HFFc6 (cell line): ENCODE measurements at places on chromosomes 7 and 10.

- DNase-seq = peak; percentile 50
These were observed 48.7 kb upstream of the LOXL4 start for GRCh38 chr10:98316661-98317060.

- peak; percentile 8 for DNase-seq
These were observed 100.1 kb downstream of the HIP1 start for GRCh38 chr7:75638594-75639070.

GRCh38 chr10:10489805-10490571 is 527.7 kb upstream of the CELF2 start:
- no peak for DNase-seq

DNA sequence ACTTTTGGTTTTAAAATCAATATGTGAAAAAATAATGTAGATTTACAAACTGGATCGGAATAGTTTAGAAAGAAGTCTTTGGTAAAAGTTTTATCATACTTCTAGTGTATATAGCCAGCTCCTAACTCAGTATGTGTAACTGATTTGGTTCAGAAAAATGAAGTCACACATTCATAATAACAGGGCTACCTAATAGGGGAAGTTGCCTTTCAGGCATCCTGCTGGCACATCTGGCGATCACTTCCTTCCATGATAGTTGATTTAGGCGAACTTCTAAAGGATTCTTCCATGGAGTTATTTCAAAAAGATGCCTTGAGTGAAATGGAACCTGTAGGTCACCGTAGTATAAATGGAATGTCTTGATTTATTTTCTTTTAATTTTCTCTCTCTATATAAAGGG is 69.1 kb downstream of the SHH start:
- DNase-seq = no peak

GRCh38 chr10:42924484-42924883 is 141.9 kb downstream of the BMS1 start:
- no peak for DNase-seq

GRCh38 chr10:1472178-1472958 is 265.0 kb downstream of the ADARB2 start:
- no peak for DNase-seq

- no peak for DNase-seq
These were observed 196.8 kb downstream of the RNLS start for GRCh38 chr10:88386204-88386788.

GRCh38 chr10:18333621-18334020 is 193.4 kb downstream of the CACNB2 start:
- no peak for DNase-seq

DNA sequence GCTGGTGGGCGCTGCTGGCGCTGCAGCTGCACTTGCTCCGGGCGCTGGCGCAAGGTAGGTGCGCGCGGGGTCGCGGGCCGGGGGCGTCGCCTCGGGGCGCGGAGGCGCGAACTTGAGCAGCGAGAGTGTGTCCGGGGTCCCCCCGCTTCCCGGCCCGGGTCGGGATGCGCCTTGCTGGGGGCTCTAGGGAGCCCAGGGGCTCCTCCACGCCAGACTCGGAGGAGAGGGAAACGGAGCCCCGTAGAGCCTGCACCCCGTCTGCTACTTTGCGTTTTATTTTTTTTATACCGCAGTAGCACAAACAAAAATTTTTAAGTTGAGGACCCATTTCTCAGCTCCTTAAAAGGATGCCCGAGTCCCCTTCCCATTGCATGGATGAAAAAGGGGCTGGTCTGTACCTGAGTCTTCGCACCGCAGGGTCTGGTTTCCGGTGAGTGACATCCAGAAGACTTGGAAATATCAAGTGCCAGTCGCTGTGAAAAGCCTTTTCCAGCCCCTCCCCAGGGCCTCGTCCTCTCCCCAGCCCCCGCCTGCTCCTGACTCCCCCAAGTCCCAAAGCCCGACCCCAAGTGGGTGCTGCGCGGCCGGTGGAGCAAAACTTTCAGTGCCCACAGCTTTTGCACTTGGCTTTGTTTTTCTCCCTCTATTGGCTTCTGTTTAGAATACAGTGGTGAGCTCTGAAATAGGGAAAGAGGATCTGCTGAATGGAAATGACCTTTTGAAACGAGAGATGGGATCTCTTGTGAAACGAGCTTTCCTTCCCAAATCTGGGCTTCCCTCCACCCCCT is 973 bp downstream of the SDK1 start:
- DNase-seq = no peak

DNA sequence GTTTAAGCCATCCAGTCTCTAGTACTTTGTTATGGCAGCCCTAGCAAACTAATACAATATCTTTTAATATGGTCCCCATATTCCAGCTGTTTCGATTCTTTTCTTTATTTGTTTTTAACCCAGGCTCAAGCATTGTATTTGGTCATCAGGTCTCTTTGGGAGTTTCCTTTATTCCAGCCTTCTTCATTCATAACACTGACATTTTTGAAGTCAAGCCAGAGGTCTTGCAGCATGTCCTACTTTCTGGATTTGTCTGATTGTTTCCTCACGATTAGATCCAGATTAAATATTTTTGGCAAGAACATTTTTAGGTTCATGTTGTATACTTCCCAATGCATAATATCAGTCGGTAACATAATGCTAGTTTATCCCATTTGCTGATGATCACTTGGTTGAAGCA is 11.8 kb downstream of the SLC25A13 start:
- DNase-seq = no peak

DNA sequence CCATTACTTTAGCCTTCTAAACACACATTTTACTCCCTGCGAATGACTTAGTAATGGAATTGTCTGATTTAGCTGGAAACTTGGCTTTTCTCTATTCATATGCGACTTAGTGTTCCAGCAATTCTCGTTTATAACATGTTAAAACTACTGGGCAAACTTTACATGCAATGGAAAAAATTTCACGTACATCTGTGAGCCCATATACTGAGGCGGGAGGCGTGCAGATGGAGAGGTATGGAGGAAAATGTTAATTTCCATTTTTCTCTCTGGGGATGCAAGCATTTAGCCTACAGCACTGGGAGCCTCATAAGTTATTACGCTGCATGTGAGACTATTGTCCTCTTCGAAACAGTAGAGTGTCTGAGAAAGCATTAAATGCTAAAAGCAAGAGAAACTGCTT is 591.5 kb upstream of the ANKRD30A start:
- no peak for DNase-seq

GRCh38 chr7:11412036-11412435 is 420.0 kb downstream of the THSD7A start:
- DNase-seq = no peak

- DNase-seq = peak; percentile 20
These were observed 44.8 kb downstream of the GNAT3 start for GRCh38 chr7:80467069-80467468.

GRCh38 chr10:75335191-75335590 is 66.4 kb downstream of the ZNF503 start:
- no peak for DNase-seq

- DNase-seq = no peak
These were observed 52.4 kb upstream of the NANOS1 start for GRCh38 chr10:118977022-118977599.
